ENCODE measurements at places on chromosomes 12 and 14.

GRCh38 chr12:29415111-29415510, 34.1 kb upstream of the ERGIC2 start:
- no peak for DNase-seq

- peak; percentile 40 for DNase-seq
Measured at GRCh38 chr12:49093792-49094159, 825 bp downstream of the DHH start.

DNA sequence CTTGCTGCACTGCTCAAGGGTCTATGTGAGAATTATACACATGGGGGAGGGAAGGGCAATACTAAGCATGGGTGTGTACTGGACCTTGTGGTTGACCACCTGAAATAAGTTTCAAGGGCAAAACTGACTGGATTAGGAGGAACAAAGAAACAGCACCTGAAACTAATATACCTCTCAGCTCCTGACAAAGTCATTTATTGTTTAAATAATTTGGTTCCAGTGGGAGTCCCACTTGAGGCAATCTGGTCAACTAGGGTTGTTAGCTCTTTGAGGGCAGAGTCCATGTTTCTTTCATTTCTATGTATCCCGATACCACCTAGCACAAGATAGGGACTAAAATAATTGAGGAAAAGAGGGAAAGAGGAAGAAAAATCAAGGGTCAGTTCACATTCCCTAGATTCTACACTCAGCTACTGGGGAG, 45.5 kb downstream of the STXBP6 start:
- DNase-seq = no peak

DNA sequence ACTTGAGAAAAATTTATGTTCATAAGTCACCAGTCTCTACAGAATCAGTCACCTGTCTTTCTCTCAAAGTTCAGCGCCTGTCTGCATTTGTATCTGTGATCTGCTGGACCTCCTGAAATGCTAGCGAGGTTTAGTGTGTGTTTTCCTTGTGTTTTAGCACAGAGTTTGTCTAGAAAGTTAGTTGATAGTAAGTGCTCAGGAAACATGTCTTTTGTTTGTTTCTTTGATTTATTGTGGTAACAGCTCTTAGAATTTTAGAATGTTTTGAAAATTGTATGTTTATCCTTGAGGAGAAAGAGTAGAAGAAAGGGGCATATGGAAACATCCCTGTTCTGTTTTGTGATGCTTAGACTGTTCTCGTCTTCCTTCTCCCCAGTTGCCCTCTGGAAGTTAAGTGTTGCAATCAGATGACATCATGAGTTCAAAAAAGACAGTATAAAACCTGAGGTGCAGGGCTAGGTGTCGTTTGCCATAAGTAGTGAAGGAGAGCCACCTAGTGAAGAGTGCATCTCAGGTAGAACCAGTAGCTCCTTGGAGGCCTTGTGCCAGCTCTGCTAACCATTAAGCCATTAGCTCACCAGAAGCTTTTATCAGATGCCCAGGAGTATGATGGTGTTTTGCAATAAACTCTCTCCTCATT, 44.8 kb downstream of the FBXW8 start:
- peak; percentile 21 for DNase-seq

DNA sequence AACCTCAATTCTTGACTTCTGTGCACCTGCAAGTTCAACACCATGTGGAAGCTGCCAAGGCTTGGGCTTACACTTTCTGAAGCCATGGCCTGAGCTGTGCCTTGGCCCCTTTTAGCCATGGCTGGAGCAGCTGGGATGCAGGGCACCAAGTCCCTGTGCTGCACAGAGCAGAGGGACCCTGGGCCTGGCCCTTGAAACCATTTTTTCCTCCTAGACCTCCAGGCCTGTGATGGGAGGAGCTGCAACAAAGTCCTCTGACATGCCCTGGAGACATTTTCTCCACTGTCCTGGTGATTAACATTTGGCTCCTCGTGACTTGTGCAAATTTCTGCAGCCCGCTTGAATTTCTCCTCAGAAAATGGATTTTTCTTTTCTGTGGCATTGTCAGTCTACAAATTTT, 132.4 kb downstream of the TPH2 start:
- DNase-seq = no peak

GRCh38 chr14:21652209-21652808, 1.3 kb upstream of the OR4E2 start:
- no peak for DNase-seq

DNA sequence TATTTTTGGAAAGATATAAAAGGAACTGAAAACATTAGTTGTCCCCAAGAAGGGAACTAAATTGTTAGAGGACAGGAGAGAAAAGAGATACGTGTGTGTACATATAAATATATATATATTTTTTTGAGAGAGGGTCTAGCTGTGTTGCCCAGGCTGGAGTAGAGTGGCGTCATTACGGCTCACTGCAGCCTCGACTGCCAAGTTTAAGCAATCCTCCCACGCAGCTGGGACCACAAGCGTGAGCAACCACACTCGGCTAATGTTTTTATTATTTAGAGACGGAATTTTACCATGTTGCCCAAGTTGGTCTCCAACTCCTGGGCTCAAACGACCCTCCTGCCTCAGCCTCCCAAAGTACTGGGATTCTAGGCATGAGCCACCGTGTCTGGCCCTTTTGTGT, 16.2 kb upstream of the NOP2 start:
- no peak for DNase-seq

DNA sequence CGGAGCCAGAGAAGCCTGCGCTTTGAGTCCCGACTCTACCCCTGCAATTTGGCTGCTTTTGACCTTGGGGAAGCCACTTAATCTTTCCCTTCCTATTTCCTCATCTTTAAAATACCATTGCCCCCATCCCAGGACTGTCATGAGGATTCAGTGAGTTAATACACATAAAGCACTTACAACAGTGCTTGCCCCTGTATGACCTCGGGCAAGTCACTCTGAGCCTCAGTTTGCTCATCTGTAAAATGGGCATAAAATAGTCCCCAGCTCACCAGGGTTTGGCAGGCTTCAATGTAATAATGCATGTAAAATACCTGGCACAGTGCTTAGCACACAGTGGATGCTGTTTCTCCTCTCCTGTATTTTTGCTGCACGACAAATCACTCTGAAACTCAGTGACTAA, 278.7 kb upstream of the PWP1 start:
- no peak for DNase-seq

DNA sequence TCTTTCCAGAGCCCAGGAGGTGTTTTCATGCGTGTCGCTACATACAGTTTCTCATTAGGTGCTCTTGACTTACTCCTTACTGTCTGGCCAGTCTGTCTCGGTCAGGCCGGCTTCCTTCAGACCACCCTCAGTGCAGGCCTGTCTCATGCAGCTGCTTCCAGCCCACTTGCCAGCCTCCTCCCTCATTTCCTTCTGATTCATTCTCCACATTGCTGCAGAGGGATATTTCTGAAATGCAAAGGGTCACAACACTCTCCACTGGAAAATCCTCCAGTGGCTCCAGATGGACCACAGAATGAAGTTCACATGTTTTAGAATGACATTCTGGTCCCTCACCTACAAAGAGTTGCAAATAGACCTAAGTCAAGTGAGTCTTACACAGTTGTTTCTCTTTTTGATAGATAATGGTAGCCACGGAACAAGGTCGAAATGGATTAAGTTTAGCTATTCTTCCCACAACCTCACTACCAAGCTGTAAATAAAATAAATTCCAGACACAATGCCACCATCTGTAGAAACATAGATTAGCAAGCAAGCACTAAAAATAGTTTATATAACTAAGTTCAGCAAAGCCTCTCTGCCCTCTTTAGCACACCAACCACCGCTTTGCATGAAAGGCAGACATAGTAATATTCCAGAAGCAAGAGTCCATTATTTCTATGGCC, 146.9 kb downstream of the ESR2 start:
- DNase-seq = no peak

DNA sequence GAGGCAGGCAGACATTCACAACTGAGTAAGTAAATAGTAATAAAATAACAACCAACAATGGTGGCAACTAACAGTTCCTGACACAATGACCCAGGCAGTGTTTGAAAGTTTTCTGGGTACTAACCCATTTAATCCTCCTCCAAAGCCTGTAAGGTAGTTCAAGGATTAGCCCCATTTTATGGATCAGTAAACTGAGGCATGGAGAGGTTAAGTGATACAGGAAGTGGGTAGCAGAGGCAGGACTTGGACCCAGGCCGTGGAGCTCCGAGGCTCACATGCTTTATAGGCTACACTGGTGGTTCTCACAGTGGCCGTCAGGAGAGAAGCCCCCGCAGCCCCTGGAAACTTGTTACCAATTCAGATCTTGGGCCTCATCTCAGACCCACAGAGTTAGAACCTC, 17.5 kb downstream of the CRACR2A start:
- no peak for DNase-seq

GRCh38 chr12:26954027-26954426, 15.8 kb downstream of the FGFR1OP2 start:
- DNase-seq = no peak

DNA sequence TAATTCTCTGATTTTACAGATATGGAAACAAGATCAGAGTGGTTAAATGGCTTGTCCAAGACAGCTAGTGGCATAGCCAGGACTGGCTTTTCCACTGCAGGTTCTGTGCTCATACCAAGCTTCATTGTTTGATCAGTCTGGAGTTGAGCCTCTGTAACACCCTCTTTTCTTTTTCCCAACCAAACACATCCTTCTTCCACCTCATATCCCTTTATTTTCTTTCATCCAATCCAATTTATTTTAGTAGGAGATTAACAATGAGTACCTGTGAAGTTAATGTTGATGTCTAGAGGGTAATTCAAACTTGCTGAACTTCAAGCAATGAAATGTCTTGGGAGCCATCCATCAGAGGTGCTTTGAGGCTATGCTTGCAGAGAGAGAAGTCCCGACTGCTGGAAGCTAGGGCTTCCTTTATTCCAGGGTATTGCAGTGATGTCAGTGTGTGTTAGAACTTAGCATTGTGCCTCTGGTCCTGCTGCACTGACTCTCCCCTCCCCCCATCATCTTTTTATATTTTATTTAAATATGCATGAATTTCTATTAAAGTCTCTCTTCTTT, 452.1 kb upstream of the PDE3A start:
- DNase-seq = peak; percentile 36

DNA sequence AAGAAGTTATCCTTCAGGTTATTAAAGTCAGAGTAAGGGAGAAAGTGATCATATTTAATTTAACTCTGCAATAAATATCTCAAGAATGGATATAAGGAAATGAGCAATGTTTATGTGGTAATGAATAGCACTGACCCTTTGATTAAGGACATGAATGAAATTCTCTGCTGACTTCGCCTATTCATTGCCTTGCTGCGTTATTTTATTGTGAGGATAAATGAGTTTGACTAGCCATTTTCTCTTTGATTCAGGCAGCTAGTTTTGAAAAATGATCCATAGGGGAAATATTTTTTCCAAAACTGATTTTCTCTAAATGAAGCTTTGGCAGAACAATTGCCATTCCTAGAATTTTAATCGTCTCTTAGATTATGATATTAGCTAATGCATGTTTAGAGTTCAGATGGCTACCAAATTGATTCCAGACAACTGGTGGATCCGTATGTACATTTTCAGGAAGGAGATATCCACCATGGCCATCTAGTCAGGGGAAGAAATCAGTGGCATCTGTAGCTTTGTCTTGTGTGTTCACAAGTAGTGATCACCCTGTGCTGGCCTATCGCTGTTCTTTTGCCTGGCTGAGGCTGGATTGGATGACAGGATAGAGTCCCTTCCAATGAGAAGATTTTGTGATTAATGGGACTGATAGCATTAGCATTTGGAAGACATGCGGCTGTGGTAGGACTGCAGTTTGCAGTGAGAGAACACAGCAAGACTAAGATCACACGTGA, 302.3 kb upstream of the RGS6 start:
- DNase-seq = no peak
